EL (cell line): ENCODE measurements at places on chromosomes 3 and 15.
A peak's percentile ranks its signal among the peaks of the same experiment; 100 is the strongest.

DNA sequence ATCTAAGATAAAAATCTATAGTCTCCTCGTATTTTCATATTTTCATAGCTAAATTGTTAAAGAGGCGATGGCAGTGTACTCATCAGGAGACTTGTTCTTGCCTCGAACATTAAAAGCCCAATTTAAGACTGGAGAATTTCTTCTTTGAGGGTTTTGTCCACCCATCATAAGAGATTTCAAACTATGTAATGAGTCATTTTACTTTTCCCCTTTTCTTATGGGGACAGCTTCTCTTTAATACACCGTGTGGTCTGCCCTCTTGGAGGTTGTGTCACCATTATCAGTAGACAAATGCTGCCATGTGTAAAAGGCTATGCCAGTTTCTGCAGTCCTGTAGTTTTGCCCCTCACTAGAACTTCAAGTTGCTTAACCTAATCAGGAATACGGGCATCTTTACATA lies 16.9 kb downstream of the TGFBR2 start:
- peak; percentile 74 for DNase-seq

DNA sequence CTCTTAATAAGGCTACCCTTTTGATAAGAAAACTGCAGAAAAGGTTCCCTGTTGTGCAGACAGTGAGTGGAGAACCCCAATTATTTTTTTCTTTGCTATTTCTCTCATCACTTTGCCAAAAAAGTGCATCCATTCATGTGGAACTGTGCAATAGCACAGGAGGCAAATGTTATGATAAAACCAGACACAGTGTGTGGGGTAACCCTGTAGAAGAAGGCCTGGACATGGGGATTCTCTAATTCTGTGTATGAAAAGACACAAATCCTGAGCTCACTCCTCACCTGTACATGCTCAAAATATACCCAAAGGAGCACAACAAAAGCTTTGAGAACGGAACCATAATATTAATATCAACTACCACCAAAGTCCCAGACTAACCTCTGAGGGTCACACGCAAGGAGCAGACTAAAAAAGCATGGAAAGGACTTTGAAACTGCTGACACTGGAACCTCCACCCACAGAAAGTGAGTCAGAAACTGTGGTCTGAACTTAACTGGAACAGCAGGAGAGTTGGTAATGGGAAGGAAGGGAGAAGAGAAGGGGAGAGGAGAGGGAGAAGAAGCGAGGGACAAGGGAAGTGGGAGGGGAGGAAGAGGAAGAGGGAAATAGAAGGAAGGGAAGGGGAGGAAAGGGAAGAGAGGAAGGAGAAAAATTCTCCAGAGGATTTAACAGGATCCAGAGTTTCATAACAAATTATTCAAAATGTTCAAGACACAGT lies 299.9 kb downstream of the TBC1D5 start:
- peak; percentile 3 for DNase-seq

DNA sequence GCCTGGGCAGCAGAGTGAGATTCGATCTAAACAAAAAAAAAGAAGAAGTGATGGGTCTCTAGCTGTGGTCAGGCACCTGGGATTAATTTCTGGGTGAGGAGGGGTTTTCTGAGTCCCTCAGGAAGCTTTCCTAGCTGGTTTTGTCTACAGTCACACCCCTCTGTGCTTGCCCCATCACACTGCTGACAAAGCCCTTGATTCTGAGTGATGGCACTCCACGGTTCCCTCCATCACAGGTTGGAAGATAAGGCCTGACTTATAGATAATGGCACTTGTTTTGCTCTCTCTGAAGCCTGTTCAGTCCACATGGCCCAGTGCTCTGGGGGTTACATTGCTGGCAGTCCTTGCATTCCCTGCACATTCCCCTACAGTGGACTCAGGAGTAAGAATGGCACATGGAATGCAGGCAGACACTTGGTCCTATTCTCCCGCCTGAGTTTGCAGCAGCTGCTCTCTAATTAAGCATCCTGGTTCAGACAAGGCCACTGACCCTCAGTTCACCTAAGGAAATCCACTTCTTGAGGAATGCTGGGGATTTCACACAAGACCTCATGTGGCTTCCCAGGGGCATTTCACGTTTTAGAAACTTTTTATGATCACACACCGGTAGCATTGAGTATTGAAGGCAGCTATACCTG lies 81.0 kb upstream of the NMNAT3 start:
- peak; percentile 57 for DNase-seq

DNA sequence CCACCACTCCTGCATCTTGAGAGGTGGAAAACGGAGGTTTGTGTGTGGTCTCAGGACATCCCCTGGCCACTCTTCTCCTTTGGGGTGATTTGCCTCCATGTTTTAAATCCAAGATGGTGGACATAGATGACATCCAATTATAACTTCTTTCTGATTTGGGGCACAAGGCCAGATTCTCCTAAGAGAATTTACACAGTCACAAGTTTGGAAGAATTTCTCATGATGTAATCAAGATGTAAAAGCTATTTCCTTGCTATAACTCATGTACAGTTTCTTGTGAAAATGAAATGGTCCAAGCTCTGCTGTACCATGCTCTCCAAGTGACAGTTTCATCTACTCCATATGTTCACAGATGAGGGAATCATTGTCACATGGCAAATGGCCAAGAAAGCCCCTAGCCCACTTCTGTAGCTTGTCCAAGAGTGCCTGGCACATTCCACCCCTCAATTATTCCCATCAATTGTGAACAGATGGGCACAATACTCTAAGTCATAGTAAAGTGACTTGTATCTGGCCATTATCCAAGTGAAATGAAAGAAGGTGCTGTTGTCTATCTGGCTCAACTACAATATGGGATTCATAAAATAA lies 134.6 kb upstream of the ROPN1 start:
- no peak for DNase-seq

DNA sequence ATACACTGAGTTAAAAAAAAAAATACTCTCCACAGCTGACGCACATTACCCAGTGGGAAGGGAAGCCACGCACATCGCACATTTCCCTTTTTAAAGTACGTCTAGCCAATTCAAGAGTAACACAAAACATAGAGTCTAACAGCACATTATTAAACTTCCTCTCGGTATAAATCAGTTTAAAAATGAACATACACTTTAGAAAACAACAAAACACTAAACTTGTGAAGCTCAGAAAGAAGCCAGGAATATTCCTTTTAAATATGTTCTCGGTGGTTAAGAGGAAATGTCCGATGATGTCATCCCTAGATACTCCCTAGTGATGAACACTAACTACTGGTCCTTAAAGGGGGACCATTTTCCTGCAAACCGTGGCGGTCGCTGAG lies 721 bp downstream of the MYEF2 start:
- peak; percentile 63 for DNase-seq

GRCh38 chr3:105398437-105398836 lies 31.7 kb downstream of the ALCAM start:
- DNase-seq, result no peak

GRCh38 chr3:134360046-134360445 lies 14.2 kb downstream of the AMOTL2 start:
- DNase-seq, result no peak

DNA sequence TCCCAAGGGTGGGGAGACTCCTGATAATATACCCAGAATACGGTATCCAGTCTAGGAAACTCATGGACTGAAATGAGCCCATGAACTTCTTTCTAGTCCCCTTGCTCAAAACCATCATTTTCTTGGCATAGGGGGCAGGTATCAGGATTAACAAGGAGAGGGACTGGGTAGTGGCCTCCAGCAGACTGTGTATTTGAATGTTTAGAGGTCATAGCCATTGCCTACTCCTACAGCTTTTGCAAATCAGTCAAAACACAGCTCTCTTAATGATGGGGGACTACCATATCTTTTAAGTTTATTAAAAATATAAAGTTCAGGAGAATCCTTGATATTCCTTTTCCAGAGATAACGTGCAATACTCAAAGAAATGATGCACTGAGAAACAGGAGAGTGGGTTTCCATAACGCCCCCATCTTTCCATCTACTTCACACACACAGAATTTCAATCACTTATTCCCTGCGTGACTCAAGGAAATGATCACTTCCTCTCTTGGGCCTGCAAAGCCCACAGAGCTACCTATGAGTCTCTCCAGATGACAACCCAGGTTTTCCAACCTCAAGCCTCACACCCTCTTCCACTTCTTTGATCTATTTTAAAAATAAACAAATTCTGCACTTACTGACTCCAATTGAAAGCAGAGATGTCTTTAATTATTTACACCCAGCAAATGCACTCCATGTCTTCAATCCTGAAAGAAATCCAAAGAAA lies 584.0 kb upstream of the LMCD1 start:
- no peak for DNase-seq

GRCh38 chr15:101156509-101157159 lies 95.2 kb downstream of the CHSY1 start:
- DNase-seq, result no peak

GRCh38 chr15:34644061-34644460 lies 60.6 kb upstream of the GOLGA8B start:
- peak; percentile 87 for DNase-seq

GRCh38 chr15:27382361-27383025 lies 411.5 kb downstream of the GABRG3 start:
- DNase-seq, result no peak

DNA sequence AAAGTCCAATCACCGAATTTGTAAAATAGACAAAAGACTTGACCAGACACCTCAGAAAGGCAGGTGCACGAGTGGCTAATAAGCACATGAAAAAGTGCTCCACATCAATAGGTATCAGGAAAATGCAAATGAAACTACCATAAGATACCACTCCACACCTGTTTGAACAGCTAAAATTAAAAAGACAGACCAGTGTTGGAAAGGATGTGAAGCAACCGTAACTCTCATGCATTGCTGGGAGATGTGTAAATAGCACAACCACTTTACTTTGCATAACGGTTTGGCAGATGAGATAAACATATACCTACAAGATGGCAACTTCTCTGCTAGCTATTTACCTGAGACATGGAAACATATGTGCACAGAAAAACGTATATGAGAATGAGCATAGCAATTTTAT lies 56.9 kb downstream of the CADPS start:
- DNase-seq, result no peak

DNA sequence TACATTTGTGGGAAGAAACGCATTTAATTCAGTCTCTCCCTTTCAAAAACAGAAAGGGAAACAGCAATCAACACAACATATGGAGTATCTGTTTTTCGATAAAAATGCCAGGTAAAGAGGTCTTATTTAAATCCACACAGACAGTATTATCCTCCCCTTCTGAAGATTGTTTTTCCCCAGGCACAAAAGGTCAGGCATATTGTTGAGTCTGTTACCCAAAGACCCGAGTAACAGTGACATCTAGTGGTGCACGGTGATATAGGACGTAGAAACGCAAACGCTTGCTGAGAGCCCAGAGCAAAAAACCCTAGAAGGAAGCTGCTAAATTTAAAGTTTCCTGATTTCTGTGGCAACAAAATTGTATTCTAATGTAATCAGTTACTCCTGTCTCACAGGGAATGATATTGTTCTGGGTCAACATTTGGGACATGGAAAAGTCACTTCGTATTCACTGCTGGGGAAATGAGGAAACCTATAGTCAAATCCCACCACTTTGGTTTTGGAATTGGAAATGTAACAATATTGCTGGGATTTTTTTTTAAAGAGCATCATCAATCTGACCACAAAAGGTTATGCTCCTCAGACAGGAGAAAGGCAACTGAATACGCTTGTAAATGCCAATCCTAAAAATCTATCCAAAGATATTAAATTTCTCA lies 312.7 kb upstream of the CCDC54 start:
- peak; percentile 79 for DNase-seq

DNA sequence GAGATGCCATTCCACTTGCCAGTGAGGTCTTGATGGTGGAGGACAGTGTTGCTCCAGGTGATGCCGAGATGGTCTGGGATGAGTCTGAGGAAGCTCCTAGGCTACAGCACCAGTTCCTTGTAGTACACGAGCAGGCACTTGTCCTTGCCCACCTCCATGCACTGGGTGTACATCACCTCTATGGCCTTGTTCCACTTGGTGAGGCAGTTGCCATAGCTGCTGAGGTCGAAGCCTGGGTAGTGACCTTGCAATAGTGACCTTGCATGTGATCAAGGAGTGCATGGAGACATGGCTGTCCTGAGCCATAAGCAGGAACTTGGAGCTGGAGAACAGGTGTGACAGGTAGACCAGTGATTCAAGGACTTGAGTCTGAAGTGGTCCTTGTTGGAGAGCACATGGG lies 47.6 kb downstream of the CDIN1 start:
- no peak for DNase-seq

DNA sequence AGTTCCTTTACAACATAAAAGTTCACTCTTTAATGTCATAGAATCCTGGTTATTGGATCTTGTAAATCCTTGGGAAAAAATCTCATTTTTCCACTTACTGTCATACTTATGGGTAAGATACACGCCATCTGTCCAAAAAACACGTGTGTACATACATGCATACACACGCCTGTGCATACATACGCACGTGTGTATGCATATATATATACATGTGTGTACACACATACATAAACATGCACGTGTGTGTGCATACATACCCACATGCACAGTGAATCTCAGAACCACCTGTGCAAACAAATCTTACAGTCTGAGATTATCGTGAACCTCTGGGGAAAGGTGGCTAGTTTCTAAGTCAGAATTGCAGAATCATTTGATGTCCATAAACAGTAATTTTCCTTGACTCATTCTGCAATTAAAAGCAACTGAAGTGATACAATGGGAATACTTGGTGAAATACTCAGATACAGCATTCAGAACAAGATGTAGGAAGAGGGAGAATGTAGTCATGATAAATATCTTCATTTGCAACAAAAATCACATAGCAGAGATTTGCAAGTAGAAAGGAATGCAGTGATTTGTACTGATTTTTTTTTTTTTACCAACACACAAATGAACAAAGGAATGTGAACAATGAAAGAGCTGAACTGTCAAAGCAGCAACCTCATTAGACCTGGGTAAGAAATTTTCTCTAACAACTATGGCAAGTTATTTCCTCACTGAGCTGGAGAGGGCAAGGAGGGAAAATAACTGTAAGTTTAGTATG lies 160.6 kb upstream of the POU1F1 start:
- DNase-seq, result peak; percentile 60

- no peak for DNase-seq
Observed at GRCh38 chr3:149532489-149533180, 58.1 kb downstream of the TM4SF4 start.

- DNase-seq, result peak; percentile 40
Observed at GRCh38 chr3:123799544-123800361, 84.4 kb downstream of the MYLK start.

GRCh38 chr15:93333796-93334195 lies 244.8 kb upstream of the RGMA start:
- no peak for DNase-seq

DNA sequence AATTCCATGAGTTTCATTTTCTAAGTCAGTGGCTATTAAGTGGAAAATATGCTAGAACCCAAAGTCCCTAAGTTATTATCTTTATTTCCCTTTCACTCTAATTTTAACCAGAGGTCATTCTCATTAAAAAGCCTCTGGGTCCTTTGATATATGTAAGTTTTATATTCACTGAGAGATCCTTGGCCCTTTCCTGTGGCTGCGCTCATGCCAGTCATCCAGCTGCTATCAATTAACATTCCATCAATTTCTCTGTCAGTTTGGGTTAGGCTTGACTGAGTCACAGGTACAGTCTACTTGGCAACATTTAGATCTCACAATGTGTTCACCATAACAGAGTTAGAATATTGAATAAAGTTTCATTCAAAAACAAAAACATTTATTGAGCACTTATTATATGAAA lies 58.0 kb upstream of the FBN1 start:
- DNase-seq, result peak; percentile 85

- no peak for DNase-seq
Observed at GRCh38 chr3:140067487-140067886, 132.5 kb downstream of the CLSTN2 start.
